ENCODE measurements at places on chromosomes 6 and 20. TPM values are rescaled to one million over a fixed set of nuclear protein-coding genes. Genes with fewer than 3 reads are reported as not detected.

- DNase-seq: no peak
Measured at GRCh38 chr6:101534821-101535220, 141.3 kb downstream of the GRIK2 start.

GRCh38 chr6:130159956-130160355 lies 62.8 kb downstream of the SAMD3 start:
- DNase-seq: no peak

GRCh38 chr6:132210886-132211563 lies 190.2 kb downstream of the MOXD1 start:
- DNase-seq: no peak

- DNase-seq: peak; percentile 78
Measured at GRCh38 chr6:36120539-36120938, 9.8 kb upstream of the MAPK13 start.

DNA sequence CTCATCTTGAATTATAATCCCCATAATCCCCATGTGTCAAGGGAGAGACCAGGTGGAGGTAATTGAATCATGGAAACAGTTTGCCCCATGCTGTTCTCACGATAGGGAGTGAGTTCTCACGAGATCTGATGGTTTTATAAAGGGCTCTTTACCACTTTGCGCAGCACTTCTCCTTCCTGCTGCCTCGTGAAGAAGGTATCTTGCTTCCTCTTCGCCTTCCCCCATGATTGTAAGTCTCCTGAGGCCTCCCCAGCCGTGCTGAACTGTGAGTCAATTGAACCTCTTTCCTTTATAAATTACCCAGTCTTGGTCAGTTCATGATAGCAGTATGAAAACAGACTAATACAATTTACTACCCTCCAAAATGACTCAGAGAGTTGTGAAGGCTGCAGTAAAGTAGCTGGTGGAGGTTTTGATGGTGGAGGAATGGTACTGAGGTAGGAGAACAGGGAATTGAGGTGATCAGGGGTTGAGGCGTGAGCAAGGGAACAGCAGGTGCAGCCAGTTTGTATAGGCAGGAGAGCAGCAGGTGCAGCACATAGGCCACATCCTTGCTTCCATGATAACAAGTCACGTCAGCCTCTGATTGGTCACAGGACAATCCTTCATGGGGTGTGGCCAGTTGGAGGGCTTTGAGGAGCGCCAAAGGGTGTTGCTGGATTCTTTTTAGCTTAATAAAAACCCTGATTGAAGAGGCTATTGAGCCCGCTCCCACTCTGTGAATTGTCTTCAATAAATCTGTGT lies 150.0 kb downstream of the CDC5L start:
- no peak for DNase-seq

DNA sequence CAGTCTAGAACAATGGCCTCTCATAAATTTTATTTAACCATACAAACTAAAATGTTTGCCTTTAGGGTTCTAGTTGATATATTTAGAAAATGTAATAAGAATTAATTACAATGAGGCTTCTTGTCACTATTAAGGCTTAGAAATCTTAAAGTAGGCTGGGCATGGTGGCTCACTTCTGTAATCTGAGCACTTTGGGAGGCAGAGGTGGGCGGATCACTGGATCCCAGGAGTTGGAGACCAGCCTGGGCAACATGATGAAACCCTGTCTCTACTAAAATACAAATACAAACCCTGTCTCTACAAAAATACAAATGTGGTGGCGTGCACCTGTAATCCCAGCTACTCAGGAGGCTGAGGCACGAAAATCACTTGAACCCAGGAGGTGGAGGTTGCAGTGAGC lies 99.0 kb upstream of the ADGRF1 start:
- no peak for DNase-seq

GRCh38 chr6:9796827-9797226 lies 618.0 kb downstream of the TFAP2A start:
- no peak for DNase-seq

GRCh38 chr6:167416676-167417430 lies 92.0 kb downstream of the TTLL2 start:
- DNase-seq: no peak

GRCh38 chr6:10587656-10588406 lies 66.7 kb downstream of the GCNT2 start:
- no peak for DNase-seq

GRCh38 chr20:42567409-42567808 lies 622.3 kb downstream of the PTPRT start:
- no peak for DNase-seq

DNA sequence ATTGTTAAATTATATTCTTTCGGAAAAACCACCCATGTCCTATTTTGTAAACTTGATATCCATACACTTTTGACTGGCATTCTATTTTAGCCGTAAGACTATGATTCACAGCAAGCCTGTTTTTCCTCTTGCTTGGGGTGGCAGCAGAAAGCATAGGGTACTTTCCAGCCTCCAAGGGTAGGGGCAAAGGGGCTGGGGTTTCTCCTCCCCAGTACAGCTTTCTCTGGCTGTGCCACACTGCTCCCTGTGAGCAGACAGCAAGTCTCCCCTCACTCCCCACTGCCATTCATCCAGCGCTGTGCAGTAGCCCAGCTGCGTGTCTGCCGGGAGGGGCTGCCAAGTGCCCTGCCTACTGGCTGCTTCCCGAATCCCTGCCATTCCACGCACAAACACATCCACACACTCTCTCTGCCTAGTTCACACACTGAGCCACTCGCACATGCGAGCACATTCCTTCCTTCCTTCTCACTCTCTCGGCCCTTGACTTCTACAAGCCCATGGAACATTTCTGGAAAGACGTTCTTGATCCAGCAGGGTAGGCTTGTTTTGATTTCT lies 2.1 kb upstream of the ESR1 start:
- DNase-seq: no peak

DNA sequence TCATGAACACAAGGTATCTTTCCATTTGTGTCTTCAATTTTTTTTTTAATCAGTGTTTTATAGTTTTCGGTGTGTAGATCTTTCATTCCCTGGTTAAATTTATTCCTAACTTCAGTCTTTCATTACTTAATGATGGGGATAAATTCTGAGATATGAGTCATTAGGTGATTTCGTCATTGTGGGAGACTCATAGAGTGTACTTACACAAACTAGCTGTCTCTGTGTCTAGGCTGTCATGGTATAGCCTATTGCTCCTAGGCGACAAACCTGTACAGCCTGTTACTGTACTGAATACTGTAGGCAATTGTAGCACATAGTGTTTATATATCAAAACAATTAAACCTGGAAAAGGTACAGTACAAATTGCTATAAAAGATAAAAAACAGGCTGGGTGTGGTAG lies 42.1 kb downstream of the SMAP1 start:
- no peak for DNase-seq

GRCh38 chr6:20137240-20137639 lies 75.0 kb downstream of the MBOAT1 start:
- DNase-seq: no peak

GRCh38 chr20:719816-720215 lies 44.2 kb upstream of the SCRT2 start:
- DNase-seq: no peak

DNA sequence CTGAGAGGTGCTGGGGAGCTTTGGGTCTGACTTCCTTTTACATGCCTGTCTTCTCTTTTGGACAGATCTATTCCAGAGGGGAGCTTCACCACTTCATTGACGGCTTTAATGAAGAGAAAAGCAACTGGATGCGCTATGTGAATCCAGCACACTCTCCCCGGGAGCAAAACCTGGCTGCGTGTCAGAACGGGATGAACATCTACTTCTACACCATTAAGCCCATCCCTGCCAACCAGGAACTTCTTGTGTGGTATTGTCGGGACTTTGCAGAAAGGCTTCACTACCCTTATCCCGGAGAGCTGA lies 13.1 kb downstream of the PRDM1 start:
- no peak for DNase-seq

DNA sequence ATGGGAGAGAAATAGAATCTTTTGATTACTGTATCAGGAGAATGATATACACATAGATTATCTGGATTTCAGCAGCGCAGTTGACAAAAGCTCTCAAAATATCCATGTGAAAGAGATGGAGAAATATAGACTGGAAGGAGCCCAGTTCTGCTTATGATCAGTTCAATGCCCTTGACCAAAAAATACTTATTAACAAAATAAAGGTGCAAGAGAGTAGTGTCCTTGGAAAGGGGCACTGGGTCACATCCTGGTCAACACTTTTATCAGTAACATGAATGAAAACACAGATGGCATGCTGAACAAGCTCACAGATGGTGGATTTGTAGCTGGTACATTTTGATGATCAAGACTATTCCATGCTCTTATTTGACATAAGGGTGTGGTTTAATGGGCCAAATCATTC lies 63.9 kb upstream of the PLEKHG1 start:
- DNase-seq: no peak

DNA sequence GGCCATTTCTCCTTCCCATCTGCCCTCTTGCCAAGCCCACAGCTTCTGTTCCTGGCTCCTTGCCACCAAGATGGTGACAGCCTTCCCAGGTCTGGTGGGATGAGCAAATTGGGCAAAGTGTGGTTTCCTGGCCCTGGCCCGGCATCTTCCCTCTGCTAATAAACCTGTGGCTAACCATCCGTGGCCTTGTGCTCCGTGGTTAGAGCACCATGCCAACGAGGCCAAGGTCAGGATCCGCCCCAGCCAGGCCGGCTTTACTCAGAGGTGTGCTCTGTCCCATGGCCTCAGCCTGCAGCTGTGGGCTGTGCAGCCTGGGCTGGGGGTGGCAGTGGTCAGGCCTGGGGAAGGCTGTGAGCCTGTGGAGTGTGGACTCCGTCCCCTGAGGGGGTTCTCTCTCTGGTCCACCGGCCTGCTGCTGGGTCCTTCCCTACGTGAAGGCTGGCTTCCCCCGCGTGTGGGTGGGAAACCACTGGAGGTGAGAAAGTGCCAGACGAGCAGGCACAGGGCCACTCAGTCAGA lies 117.4 kb downstream of the VEGFA start:
- no peak for DNase-seq

DNA sequence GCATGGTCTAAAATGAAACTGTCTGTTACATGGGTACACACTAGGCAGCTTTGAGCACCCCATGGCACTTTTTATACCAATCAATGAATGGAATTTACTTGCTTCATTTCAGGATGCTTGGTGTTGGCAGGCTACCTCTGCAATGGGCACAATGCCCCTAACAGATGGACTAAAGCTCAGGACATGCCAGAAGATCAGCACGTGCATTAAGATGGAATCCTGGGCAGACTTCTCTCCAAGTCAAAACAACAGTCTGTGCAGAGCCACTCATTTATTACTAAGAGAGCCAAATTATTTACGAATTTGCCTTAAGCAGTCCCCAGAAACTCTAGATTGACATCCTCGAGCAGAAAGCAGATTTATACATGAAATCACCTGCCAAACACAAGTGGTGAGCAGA lies 55.8 kb upstream of the SCML4 start:
- DNase-seq: no peak

DNA sequence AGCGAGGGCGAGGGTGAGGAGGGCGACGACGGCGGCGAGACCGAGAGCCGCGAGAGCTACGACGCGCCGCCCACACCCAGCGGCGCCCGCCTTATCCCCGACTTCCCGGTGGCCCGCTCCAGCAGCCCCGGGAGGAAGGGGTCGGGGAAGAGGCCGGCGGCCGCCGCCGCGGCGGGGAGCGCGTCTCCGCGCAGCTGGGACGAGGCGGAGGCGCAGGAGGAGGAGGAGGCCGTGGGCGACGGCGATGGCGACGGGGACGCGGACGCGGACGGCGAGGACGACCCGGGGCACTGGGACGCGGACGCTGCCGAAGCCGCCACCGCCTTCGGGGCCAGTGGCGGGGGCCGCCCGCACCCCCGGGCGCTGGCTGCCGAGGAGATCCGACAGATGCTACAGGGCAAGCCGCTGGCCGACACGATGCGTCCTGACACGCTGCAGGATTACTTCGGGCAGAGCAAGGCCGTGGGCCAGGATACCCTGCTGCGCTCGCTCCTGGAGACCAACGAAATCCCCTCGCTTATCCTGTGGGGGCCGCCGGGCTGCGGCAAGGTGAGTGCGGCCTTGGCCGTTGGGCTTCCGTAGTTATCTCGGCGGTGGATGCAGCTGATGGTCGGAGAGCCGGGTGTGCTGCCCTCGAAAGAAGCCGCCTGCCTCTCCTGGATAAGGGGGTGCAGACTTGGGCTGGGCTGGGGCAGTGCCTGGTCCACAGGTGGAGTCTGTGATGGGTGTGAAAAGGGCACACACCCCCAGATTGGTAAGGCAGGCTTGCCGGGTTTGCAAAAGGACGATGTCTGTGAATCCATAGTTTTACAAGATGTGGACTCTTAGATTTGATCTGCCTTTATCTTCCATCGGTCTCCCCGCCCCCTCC lies 938 bp downstream of the WRNIP1 start:
- DNase-seq: peak; percentile 73

GRCh38 chr6:338815-339262 lies 46.6 kb downstream of the DUSP22 start:
- no peak for DNase-seq

DNA sequence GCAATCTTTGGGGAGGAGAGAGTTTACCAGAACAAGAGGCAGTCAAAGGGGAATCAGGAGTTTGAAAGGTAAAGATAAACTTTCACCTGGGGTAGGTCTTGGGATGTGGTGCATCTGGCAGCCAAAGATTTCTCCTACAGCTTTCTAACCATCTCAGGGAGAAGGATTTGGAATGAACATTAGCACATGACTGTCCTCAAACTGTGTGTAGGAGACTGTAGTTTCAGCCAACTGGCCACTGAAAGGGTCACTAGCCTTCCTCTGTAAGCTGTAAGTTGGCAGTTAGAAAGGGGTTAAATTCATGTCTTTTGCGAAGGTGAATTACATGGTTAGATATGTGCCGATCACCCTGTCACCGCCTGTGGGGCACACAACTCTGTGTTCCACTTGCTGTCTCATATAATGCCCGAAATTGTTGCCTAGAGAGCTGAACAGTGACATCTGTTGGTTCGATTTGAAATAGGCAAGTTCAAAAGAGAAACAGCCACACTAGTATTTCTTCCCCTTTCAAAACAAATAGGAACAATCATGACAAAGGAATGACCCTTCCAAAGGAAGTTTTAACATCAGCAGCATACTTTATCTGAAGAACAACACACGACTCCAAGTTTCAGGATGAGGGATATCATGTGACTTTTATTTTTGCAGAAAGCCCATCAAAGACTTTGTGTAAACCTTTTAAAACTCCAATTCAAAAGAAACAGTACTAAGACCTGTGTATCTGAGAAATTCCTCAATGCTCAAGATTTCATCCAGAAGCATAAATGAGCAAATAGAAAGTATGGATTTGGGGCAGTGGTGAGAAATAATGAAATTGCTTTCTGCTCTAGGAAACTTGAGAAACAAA lies 1.1 kb upstream of the OPN5 start:
- peak; percentile 77 for DNase-seq

DNA sequence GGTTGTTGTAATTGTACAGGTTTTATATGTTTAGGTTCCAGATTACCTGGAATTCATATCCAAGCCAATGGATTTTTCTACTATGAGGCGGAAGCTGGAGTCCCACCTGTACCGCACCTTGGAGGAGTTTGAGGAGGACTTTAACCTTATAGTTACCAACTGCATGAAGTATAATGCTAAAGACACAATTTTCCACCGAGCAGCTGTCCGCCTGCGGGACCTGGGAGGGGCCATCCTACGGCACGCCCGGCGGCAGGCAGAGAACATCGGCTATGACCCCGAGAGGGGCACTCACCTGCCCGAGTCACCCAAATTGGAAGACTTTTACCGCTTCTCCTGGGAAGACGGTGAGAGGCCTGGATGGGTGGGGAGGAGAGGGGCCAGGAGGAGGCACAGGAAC lies 13.6 kb downstream of the BRPF3 start:
- no peak for DNase-seq

GRCh38 chr6:96702626-96703025 lies 134.7 kb downstream of the GPR63 start:
- DNase-seq: no peak

Gene RIPOR2
- total RNA-seq: 73.8 TPM

Gene LY86
- 187 TPM for total RNA-seq

Gene SNAI1
- total RNA-seq: not detected

Gene PDE10A
- not detected for total RNA-seq

Gene MDC1
- 11.0 TPM for total RNA-seq

Gene B3GAT2
- total RNA-seq: not detected
